ENCODE measurements at places on chromosomes 12 and 14. TPM values are rescaled to one million over a fixed set of nuclear protein-coding genes. Genes with fewer than 3 reads are reported as not detected.

The OR6C74 gene
- not detected for total RNA-seq

The GALNT6 gene
- 15.6 TPM for total RNA-seq

The CCT2 gene
- 87.6 TPM for total RNA-seq

The ERBB3 gene
- not detected for total RNA-seq

The PGAM5 gene
- total RNA-seq: 20.1 TPM

The TTC6 gene
- total RNA-seq: not detected

The PLEKHG7 gene
- 3.2 TPM for total RNA-seq

The CLEC7A gene
- 51.6 TPM for total RNA-seq

The COPZ1 gene
- total RNA-seq: 71.1 TPM

The RHOJ gene
- 17.9 TPM for total RNA-seq

The FAM90A1 gene
- total RNA-seq: 0.14 TPM

DNA sequence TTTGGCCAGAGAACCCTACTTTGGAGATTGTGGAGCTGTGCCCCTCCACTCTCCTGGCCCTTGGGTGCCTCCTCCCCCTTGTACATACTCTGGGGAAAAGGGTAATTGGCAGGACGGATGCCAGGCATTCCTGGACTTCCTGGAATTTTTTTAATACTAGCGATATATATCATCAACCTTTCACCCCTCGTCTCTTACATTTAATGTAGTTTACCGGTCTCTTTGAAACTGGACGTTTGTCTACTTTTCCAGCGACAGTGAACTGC, 767 bp upstream of the CRY1 start:
- H3K4me3 ChIP-seq: peak overlapping the region; percentile 72
- peaks cover 26% of the 10 kb centered on the region for H3K4me1 ChIP-seq
- H3K36me3 ChIP-seq: no peaks in the 10 kb centered on the region
- no peak for DNase-seq
- peak overlapping the region; percentile 96 for H3K27ac ChIP-seq

- H3K4me3 ChIP-seq: peak overlapping the region; percentile 23
- DNase-seq: no peak
- peaks cover 34% of the 10 kb centered on the region for H3K4me1 ChIP-seq
- H3K27ac ChIP-seq: peak overlapping the region; percentile 82
These were observed 126.0 kb upstream of the ATF7IP start for GRCh38 chr12:14239350-14239934.

DNA sequence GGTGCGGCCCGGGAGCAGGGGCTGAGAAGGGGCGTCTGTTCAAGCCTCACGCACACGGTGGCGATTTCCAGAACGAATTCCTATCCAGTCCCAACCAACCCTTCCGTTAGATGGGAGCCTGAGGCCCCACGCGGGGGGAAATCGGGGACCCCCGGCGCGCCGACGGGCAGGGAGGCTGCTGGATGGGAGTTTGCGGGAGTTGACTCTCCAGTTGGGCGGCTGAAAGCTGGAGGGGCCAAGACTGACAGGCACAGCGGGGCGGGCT, 9.8 kb downstream of the EXOC3L4 start:
- H3K36me3 ChIP-seq: no peaks in the 10 kb centered on the region
- H3K27ac ChIP-seq: peak overlapping the region; percentile 55

- no peak overlapping the region for H3K4me3 ChIP-seq
- H3K36me3 ChIP-seq: no peaks in the 10 kb centered on the region
- DNase-seq: no peak
- H3K27me3 ChIP-seq: no peaks in the 10 kb centered on the region
These were observed 222.5 kb upstream of the CNTN1 start for GRCh38 chr12:40469736-40470135.

DNA sequence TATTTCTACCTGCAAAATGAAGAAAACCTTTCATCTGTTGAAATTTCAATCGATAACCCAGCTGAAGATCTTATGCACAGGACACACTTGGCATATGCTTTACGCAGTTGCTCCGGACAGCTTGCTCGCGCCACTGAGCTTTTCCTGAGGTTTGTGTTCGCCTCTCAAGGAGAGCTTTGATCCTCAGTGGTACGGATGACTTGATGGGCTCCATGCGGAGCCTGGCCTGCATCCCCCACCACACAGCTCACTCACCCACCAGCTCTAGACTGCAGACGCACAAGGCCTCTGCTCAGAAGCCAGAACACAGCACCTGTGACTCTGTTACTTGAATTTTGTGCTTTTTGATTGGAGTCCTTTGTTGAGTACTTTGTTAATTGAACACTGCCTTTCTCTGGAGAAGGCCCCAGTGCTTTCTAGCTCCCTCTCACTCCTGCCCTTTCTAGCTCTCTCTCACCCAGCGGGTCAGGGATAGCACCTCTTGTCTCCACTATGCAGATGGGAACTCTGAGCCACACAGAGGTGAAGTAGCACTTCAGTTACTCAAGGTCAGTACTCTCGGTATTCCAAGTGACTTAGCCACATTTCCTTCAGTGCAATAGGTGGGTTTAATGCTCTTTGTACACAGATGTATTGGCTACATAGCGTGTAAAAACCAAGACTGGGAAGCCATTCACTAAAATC, 52.1 kb downstream of the TBC1D30 start:
- H3K4me1 ChIP-seq: no peaks in the 10 kb centered on the region
- H3K27me3 ChIP-seq: no peaks in the 10 kb centered on the region
- no peak overlapping the region for H3K27ac ChIP-seq
- H3K36me3 ChIP-seq: no peaks in the 10 kb centered on the region
- no peak overlapping the region for H3K4me3 ChIP-seq

DNA sequence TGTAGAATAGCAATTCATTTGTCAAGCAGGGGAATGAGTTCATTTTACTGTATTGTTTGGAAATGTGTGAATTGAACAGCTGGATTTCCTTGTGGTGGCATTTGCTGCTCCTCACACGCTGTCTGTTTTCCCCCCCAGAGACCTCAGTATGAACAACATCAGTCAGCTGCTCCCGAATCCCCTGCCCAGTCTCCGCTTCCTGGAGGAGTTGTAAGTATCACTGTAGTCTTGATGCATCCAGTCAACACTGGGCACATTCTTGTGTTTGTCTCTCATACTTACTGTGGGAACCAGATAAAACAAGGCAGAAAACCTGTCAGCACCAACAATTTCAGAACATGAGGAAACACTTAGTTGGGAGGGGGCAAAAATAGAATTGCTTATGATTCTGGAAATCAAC, 64.9 kb downstream of the LGR5 start:
- H3K4me3 ChIP-seq: no peak overlapping the region
- no peak for DNase-seq
- peaks cover 6% of the 10 kb centered on the region for H3K4me1 ChIP-seq
- H3K27ac ChIP-seq: no peak overlapping the region
- H3K36me3 ChIP-seq: no peaks in the 10 kb centered on the region

- H3K4me3 ChIP-seq: no peak overlapping the region
- H3K27ac ChIP-seq: no peak overlapping the region
- peaks cover 10% of the 10 kb centered on the region for H3K27me3 ChIP-seq
- H3K36me3 ChIP-seq: no peaks in the 10 kb centered on the region
- no peak for DNase-seq
- H3K4me1 ChIP-seq: no peaks in the 10 kb centered on the region
These were observed 4.9 kb upstream of the KRT5 start for GRCh38 chr12:52524898-52525591.

- no peaks in the 10 kb centered on the region for H3K27me3 ChIP-seq
- no peak overlapping the region for H3K27ac ChIP-seq
- H3K36me3 ChIP-seq: no peaks in the 10 kb centered on the region
- H3K4me1 ChIP-seq: no peaks in the 10 kb centered on the region
- DNase-seq: no peak
These were observed 465.7 kb upstream of the MGAT4C start for GRCh38 chr12:86721713-86722397.

- no peak overlapping the region for H3K4me3 ChIP-seq
- no peaks in the 10 kb centered on the region for H3K27me3 ChIP-seq
- H3K27ac ChIP-seq: no peak overlapping the region
- no peak for DNase-seq
- H3K36me3 ChIP-seq: no peaks in the 10 kb centered on the region
- H3K4me1 ChIP-seq: no peaks in the 10 kb centered on the region
These were observed 71.4 kb downstream of the AKAP6 start for GRCh38 chr14:32400480-32400879.

DNA sequence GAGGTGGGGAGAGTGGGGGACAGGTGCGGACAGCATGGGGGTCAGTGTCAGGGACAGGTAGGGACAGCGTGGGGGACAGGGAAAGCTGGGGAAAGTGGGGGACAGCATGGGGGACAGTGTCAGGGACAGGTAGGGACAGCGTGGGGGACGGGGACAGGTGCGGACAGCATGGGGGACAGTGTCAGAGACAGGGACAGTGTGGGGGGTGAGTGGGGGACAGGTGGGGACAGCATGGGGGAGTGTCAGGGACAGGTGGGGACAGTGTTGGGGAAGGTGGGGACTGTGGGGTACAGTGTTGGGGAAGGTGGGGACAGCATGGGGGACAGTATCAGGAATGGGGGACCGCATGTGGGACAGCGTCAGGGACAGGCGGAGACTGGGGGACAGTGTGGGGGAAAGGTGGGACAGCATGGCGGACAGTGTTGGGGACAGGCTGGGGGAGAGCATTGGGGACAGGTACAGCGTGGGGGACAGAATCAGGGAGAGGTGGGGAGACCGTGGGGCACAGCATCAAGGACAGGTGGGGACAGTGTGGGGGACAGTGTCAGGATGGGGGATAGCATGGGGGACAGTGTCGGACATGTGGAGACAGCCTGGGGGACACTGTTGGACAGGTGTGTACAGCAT, 96.1 kb downstream of the TMEM121 start:
- H3K4me1 ChIP-seq: no peaks in the 10 kb centered on the region
- no peaks in the 10 kb centered on the region for H3K36me3 ChIP-seq
- DNase-seq: peak; percentile 53
- no peak overlapping the region for H3K27ac ChIP-seq

DNA sequence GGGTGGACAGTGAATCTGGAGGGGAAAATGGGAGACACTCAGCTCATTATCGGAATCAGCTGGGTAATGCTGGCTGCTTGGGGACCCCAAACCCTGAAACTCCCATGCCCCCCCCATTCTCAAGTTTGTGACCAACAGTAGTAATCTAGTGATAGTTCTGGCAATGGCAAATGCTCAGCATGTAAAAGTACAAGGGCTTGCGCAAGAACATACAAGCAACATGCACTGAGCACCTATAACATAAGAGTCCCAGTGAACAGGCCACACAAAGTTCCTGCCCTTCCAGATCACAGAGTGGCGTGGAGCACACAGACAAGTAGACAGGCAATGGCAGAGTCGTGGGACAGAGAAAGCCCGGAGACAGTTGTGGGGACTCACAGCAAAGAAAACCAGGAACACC, 407.9 kb downstream of the MED13L start:
- no peak overlapping the region for H3K4me3 ChIP-seq
- peaks cover 9% of the 10 kb centered on the region for H3K27me3 ChIP-seq
- no peaks in the 10 kb centered on the region for H3K4me1 ChIP-seq

- no peaks in the 10 kb centered on the region for H3K27me3 ChIP-seq
- H3K36me3 ChIP-seq: no peaks in the 10 kb centered on the region
- no peak overlapping the region for H3K27ac ChIP-seq
- H3K4me1 ChIP-seq: no peaks in the 10 kb centered on the region
- DNase-seq: no peak
These were observed 231.9 kb downstream of the GLT1D1 start for GRCh38 chr12:129084875-129085826.

- H3K27ac ChIP-seq: no peak overlapping the region
- no peaks in the 10 kb centered on the region for H3K36me3 ChIP-seq
- DNase-seq: no peak
These were observed 43.3 kb upstream of the MBIP start for GRCh38 chr14:36363704-36364103.

DNA sequence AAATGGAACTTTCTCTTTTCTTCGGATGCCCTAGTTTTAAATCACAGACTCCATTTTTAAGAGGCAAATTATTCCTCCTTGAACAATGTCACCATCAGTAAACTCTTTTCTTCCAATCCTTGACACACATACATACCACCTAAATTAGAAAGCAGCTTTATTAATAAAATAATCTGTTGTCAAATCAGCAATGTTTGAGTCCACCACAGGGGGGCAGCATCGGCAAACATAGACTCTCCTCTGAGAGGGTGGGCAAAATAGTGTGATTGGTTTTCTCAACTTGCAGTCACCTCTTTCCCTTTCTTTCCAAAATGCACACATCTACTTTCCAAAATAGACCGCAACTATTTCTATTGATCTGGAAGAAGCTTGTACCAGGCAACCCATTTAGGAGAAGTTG, 438.4 kb upstream of the OR4E1 start:
- no peaks in the 10 kb centered on the region for H3K27me3 ChIP-seq
- no peak overlapping the region for H3K4me3 ChIP-seq
- DNase-seq: no peak
- H3K4me1 ChIP-seq: no peaks in the 10 kb centered on the region

- H3K36me3 ChIP-seq: no peaks in the 10 kb centered on the region
- H3K4me1 ChIP-seq: no peaks in the 10 kb centered on the region
- no peak overlapping the region for H3K4me3 ChIP-seq
- no peak for DNase-seq
- no peaks in the 10 kb centered on the region for H3K27me3 ChIP-seq
These were observed 161.8 kb downstream of the TTC8 start for GRCh38 chr14:88986146-88986841.

All from spleen (tissue), 13 donors.